Fibroblast of the aortic adventitia (primary cell): ENCODE measurements at places on chromosomes 1 and 21. TPM values are rescaled to one million over a fixed set of nuclear protein-coding genes. Genes with fewer than 3 reads are reported as not detected.

LCE3D gene
- total RNA-seq: not detected in 2 replicates

- DNase-seq: no peak
Observed at GRCh38 chr21:42614396-42614795, 39.0 kb upstream of the PDE9A start.

DNA sequence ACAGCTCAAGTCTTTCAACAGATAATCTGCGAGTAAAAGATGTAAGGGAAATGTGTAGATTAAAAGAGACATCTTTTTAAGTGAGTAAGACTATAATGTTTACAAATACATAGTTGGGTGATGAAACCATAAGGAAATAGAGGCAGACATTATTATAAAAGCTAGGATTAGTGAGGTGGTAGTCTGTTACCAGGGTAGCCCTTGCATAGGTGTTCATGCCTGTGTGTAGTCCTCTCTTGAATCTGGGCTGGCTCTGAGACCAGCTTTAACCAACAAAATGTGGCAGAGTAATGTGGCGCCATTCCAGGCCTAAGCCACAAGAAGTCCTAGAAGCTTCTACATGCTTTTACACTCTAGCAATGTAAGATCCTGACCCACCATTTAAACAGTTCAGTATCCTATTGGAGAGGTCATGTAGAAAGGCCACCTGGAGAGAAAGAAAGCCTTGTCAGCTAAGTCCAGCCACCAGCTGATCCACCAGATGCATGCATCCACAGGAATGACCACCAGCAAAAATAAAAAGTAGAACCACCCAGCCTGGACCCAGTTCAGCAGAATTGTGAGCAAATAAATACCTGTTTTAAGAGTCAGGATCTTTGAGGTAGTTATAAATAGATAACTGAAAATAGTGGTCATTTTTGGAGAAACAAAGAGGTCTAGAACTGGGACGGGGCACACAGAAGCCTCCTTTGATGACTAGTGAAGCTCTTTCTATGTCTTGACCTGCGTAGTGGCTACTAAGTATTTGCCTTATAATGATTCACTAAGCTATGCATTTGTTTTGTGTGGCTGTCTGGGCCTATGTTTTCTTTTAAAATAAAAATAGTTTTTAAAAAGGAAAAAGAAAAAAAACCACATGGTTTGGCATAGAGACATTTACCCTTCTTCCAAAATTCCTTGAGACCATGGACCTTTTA lies 8.1 kb downstream of the NIBAN1 start:
- peak; percentile 49 for DNase-seq

DNA sequence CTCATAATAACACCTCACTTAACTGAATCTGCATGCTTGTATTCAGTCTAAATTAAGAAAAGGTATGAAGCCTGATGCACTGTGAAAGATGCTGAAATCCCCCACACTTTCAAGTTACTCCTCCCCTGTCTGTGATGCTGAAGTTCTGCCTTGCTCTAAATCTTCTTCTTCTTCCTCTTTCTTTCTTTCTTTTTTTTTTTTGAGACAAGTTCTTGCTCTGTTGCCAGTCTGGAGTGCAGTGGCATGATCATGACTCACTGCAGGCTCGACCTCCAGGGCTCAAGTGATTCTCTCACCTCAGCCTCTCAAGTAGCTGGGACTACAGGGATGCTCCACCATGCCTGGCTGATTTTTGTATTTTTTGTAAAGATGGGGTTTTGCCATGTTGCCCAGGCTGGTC lies 231.0 kb upstream of the B3GALT2 start:
- no peak for DNase-seq

- no peak for DNase-seq
Observed at GRCh38 chr21:42781150-42781970, 98.0 kb downstream of the WDR4 start.
